T-helper 2 cell (primary cell): ENCODE measurements at places on chromosomes 5 and 9.

DNA sequence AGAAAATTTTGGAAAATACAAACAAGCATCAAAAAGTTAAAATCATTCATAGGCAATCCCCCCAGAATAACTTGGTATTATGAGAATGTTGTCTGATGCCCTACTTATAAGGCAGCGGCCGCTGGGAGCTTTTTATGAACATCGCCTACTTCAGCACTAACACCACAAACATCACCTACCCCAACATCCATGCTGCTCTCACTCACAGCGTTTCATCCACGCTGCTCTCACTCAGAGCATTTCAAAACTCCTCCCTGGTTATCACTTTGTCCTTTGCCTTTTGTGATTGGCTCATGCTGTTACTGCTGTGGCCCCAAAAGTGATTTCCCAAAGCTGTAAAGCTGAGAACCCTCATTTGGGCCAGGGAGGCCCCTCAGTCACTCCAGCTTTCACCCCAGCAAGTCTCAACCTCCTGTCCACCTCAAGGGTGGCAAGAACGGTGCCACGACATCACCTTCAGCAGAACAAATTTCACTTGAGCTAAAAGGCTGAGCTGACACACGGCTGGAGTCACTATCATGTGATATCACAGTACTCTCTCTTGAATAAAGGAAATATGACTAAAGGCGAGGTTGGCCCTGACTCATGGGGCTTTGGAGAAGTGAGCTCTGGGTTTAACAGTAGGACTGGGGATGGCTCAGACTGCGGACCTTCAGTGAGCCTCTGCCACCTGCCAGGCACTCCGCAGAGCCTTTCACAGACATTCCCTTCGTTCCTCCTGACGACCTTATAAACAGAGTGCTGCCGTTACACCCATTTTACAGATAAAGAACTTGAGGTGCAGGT lies 25.2 kb downstream of the SHC3 start:
- DNase-seq, result no peak

DNA sequence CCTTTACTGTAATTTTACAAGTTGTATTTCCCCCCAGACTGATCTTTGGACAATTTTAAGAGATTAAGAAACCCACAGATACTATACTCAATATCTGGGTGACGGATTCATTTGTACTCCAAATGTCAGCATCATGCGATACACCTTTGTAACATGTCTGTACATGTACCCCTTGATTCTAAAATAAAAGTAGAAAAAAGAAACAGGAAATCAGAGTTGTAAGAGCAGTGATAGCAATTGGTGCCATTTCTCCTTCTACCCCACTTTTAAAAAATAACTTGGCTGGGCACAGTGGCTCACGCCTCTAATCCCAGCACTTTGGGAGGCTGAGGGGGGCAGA lies 116.9 kb downstream of the FGF1 start:
- no peak for DNase-seq

DNA sequence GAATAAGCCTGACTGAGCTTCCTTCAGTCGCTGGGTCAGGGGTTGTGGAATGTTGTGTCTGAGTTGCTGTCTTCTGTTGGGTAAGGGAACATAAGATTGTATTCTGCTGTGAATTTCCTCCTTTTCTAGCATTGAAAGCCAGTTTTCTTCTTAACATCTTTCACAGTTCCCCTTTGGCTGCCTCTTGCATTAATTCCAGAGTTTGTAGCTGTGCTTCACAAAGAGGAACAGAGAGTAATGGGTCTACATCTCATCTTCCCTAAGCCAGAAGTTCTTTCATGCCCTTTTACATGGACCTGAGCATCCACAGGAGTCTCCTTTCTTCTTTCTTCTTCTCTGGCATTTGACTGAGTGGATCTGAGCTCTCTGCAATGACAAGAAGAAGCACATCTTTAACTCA lies 686.8 kb downstream of the KCTD16 start:
- no peak for DNase-seq

- no peak for DNase-seq
Measured at GRCh38 chr5:69030358-69031062, 63.3 kb upstream of the SLC30A5 start.

DNA sequence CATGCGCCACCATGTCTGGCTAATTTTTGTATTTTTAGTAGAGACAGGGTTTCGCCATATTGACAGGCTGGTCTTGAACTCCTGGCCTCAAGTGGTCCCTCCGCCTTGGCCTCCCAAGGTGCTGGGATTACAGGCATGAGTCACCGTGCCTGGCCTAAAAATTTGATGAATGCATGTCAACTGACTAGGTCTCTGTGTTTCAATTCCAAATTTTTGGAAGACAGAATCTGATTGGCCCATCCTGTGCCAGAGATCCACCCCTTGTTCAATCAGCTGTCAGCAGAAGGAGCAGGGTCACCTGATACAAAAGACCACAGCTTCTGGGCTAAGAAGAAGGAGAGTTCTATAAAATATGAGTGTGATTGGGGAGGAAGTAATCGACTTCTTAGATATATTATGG lies 43.5 kb upstream of the COL15A1 start:
- DNase-seq, result no peak

DNA sequence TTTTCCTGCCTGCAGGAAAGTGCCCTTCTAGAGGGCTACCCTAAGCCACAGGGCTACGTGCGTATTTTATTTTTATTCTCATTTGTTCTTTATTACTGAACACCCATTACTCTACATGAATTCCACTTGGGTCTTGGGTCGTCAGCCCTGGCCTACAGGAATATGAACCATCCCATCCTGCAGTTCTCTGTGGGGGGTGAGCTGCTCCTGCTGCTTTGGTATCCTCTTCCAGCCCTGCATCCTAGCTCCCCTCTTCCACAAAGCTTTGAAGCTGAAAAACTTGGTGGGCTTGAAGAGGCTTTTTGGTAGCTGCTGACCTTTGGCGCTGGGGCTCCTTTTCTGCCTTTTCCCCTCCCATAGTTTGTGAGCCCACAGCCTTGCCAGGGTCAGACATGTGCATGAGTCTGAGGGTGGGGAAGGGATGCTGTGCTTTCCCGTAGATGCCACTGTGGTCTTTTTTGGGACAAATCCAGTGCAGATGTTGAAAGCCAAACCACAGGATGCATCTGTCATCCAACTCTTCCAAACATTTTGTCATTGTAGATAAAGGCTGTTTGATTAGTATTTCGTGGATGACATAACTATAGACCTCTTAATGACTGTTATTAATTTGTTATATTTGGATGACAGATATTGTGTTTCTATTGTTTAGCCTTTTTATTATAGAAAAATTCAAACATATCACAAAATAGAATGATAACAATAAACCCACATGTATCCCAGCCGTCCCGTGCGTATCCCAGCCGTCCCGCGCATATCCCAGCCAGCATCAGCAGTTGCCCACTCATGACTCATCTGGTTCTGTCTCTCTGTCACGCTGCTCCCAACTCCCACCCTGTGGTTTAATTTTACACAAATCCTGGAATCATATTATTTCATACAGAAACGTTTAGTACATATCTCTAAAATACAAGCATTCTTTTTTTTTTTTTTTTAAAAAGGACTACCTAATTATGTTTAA lies 43.9 kb downstream of the SLC46A2 start:
- DNase-seq, result no peak
